ENCODE measurements at places on chromosomes 13 and 19.

GRCh38 chr13:98959291-98959690 is 18.6 kb downstream of the DOCK9 start:
- no peak for DNase-seq

DNA sequence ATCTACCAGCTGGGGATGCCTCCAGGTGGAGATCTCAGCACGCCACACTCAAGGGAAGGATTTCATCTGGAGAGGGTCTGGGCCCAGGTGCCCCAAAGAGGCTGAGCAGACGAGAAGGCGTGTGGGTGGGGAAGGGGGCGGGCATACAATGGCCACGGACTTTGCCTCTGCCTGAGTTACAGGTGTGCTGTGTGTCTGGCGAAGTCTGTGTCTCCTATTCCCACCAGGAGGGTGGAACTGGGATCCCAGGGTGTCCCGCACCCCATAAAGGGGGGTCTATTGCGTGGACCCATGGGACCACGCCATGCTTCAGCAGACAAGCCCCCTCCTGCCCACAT is 3.6 kb downstream of the TLE2 start:
- DNase-seq = no peak

GRCh38 chr19:35774274-35775045 is 904 bp upstream of the ARHGAP33 start:
- no peak for DNase-seq

GRCh38 chr13:75803164-75803611 is 167.1 kb downstream of the LMO7 start:
- peak; percentile 13 for DNase-seq

Measured in GM10248 (cell line).